ENCODE measurements at places on chromosomes 4 and X.

DNA sequence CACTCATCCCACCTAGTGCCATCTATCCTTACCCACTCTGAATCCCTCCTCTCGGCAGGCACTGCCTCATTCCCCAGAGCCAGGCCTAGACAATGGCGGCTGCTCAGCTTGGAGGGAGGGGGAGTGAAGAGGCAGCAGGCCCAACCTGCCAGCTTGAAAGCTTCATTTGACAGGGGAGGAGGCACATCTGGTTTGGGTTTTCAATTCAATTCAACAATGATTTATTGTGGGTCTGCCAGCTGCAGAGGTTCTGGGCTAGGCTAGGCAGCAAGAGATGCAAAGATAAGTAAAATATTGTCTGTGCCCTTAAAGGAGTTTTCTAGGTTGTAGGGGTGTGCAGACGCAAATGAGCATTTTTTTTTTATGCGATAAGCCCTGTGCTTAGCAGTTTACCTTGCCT lies 58.5 kb downstream of the RTL9 start:
- DNase-seq = no peak

DNA sequence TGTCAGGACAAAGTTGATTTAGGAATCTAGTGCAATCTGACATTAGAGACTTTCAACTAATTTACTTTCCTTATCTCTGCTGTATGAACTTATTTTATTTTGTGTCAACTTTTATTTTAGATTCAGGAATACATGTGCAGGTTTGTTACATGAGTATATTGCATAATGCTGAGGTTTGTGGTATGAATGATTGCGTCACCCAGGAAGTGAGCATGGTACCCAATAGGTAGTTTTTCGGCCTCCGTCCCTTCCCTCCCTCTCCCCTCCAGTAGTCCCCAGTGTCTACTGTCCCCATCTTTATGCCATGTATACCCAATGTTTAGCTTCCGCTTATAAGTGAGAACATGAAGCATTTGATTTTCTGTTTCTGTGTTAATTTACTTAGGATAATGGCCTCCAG lies 68.7 kb upstream of the TEX13D start:
- DNase-seq = no peak

DNA sequence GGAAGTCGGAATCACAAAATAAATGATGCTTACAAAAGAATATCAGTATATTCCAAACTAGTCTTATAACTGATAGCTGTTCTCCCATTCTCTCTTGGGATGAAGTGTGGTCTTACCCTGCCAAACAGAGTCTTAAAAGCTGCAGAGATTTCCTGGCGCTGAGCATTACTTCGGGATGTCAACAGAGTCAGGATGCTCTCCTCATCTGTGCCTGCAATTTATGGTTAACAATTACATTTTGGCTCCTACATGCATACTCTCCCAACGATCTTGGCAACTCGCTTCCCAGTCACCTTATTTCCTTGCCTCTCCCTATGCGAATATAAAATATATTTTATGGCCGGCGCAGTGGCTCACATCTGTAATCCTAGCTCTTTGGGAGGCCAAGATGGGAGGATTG lies 12.2 kb downstream of the ANXA5 start:
- DNase-seq = no peak

DNA sequence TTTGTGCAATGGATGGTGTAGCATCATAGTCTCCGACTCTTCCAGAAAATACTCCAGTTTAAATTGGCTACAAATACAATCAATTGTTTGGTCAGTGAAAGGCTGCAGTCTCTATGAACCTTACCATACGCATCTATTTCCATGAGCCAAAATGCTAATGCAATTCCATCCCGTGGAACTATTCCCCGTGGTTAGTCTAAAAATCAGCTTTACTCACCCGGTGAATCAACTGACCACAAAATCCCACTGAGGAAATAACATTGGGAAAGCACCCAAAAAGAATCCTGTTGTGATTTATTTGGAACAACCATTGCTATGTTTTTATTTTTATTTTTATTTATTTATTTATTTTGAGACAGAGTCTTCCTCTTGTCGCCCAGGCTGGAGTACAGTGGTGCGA lies 87.1 kb downstream of the DHX15 start:
- DNase-seq = no peak

- DNase-seq = no peak
These were observed 604.8 kb downstream of the TRAM1L1 start for GRCh38 chr4:116480546-116480945.

All from CD14-positive monocyte (primary cell).